ENCODE measurements at places on chromosomes 1 and 21. TPM values are rescaled to one million over a fixed set of nuclear protein-coding genes. Genes with fewer than 3 reads are reported as not detected.

- H3K4me1 ChIP-seq: no peaks in the 10 kb centered on the region
- no peak overlapping the region for H3K4me3 ChIP-seq
- H3K27me3 ChIP-seq: peaks cover 15% of the 10 kb centered on the region
- no peak overlapping the region for H3K27ac ChIP-seq
- H3K36me3 ChIP-seq: no peaks in the 10 kb centered on the region
- DNase-seq: no peak
Measured at GRCh38 chr1:184404727-184405027, 17.8 kb downstream of the C1orf21 start.

PRAMEF27 gene
- total RNA-seq: not detected

DNA sequence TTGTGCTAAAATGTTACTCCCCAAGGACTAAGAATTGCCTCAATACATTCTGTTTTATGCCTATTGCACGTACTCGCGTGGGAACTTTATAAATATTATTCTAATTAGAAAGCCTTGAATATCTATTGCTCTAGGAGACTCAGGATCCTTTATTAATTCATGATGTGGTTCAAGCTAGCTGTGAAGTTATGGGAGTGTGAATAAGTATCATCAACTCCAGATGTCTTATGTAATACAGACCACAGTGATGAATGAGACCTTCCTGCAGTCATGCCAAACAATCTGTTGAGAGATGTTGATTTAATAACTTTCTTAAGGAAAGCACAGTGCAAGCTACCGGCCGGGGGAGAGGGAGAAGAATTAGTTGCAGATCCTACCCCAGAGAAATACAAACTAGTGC, 519.2 kb upstream of the ZP4 start:
- H3K4me3 ChIP-seq: no peak overlapping the region
- H3K36me3 ChIP-seq: no peaks in the 10 kb centered on the region
- no peaks in the 10 kb centered on the region for H3K4me1 ChIP-seq
- no peaks in the 10 kb centered on the region for H3K27me3 ChIP-seq
- H3K27ac ChIP-seq: no peak overlapping the region

- no peaks in the 10 kb centered on the region for H3K36me3 ChIP-seq
- no peaks in the 10 kb centered on the region for H3K27me3 ChIP-seq
- H3K27ac ChIP-seq: no peak overlapping the region
- DNase-seq: no peak
- no peak overlapping the region for H3K4me3 ChIP-seq
Measured at GRCh38 chr1:167532375-167532774, 14.0 kb upstream of the CD247 start.

IL19 gene
- total RNA-seq: not detected

DNA sequence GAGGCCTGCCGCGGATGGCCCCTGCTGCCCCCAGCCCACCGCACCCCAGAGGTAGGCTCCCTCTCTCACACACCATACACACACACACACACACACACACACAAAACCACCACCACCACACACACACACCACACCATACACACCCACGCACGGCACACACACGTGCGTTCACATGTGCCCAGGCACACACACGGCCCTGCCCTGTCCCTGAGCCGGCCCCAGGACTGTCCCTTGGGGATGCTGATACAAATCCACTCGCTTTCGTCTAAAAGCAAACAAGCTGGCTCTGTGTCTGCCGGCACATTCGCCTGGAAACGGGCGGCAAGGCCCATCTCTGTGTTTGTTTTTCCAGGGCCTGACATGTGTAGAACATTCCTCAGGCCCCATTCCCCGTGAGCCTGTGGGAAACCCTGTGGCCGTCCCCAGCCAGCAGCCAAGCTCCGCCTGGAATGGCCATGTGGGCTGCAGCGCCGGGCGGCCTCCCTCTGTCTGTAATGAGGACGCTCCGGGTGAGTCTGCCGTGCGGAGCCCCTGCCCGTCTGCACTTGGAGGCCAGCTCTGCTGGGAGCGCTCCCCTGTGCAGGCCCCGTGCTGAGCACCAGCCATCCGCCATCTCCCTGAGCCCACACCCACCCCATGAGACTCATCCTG, 67.4 kb downstream of the DMRTB1 start:
- no peaks in the 10 kb centered on the region for H3K36me3 ChIP-seq
- no peak for DNase-seq
- H3K4me1 ChIP-seq: no peaks in the 10 kb centered on the region
- H3K4me3 ChIP-seq: no peak overlapping the region
- H3K27me3 ChIP-seq: no peaks in the 10 kb centered on the region
- no peak overlapping the region for H3K27ac ChIP-seq

- H3K36me3 ChIP-seq: peaks cover 38% of the 10 kb centered on the region
- H3K27me3 ChIP-seq: no peaks in the 10 kb centered on the region
- no peak for DNase-seq
- peak overlapping the region; percentile 99 for H3K27ac ChIP-seq
- H3K4me1 ChIP-seq: peaks cover 79% of the 10 kb centered on the region
- peak overlapping the region; percentile 96 for H3K4me3 ChIP-seq
Measured at GRCh38 chr1:161177936-161178244, 583 bp upstream of the B4GALT3 start.

SLC6A17 gene
- not detected for total RNA-seq

DNA sequence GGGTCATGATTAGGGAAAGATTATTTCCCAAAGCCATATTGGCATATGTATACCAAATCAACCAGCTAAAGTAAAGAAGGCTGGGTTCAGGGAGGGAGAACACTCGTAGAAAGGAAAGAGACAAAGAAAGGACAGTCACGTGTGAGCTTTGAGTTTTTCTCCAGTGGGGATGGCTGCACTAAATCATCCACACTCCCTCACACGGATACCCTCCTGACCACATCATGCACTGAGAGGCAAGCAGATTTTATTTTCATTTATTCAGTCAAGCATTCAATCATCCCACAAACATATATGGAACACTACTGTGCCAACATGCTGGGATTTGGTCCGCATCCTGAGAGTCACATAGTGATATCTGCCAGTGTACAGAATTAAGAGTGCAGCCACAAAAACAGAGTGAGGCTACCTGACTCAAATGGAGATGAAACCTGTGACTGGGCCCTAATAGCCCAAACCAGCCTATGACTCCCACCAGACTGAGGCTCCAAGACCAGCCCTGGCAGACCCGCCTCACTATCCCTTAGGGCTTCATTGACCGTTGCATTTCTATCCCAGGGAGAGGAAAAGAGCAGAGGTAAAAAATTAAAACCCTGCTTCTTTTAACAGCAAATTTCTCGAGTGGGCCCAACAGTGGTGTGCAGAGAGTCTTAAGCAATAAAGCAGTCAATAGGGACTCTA, 155.9 kb downstream of the BARHL2 start:
- no peak overlapping the region for H3K4me3 ChIP-seq
- no peaks in the 10 kb centered on the region for H3K4me1 ChIP-seq
- no peaks in the 10 kb centered on the region for H3K36me3 ChIP-seq
- no peak for DNase-seq
- no peak overlapping the region for H3K27ac ChIP-seq

Measured in activated CD4-positive, alpha-beta T cell treated with anti-CD3 and anti-CD28 coated beads, Interleukin-2, amount 10 ng/mL, durations not matched to agents 7 days and 5 days (primary cell).